Stimulated activated CD4-positive, alpha-beta T cell treated with anti-CD3 and anti-CD28 coated beads, Interleukin-4, amount 100 ng/mL, for 48 hours (primary cell): ENCODE measurements at places on chromosomes 6 and 20.

GRCh38 chr6:154058963-154059680 lies 20.1 kb downstream of the OPRM1 start:
- no peak for DNase-seq

DNA sequence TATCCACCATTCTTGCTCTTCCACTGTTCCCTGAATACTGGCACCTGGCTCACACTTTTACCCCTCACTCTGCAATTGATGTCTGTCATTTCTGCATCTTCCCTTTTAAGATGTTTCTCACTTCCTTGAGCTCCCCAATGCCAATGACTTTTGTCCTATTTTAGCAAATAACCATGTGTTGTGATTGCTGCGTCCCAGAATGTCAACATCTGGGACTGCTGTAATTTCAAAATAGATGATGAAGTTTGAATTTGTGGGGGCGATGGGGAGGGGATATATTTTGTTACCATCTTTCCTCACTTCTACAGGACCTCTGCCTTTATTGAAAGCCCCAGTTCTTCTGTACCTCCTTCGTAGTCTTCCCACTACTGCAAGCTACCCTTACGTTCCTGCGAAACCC lies 40.0 kb upstream of the ADGRF5 start:
- no peak for DNase-seq

DNA sequence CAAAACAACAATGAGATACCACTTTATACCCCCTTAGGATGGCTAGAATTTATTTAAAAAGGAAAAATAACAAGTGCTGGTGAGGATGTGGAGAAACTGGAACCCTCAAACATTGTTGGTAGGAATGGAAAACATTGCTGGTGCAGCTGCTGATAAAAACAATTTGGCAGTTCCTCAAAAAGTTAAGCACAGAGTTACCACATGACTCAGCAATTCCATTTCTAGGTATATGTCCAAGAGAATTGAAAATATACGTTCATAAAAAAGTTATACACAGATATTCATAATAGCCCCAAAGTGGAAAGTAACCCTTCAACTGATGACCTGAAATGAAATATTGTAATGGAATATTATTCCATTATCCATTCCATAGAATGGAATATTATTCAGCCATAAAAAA lies 55.0 kb downstream of the CD83 start:
- DNase-seq = no peak

GRCh38 chr20:12798286-12798685 lies 210.5 kb upstream of the SPTLC3 start:
- DNase-seq = no peak

- no peak for DNase-seq
These were observed 130.7 kb downstream of the UTRN start for GRCh38 chr6:144415835-144416237.

- no peak for DNase-seq
These were observed 125.6 kb upstream of the LAMP5 start for GRCh38 chr20:9388813-9389161.

GRCh38 chr6:5622276-5623005 lies 361.1 kb downstream of the FARS2 start:
- no peak for DNase-seq
